ENCODE measurements at places on chromosomes 4 and X. TPM values are rescaled to one million over a fixed set of nuclear protein-coding genes. Genes with fewer than 3 reads are reported as not detected.
A peak's percentile ranks its signal among the peaks of the same experiment; 100 is the strongest.

DNA sequence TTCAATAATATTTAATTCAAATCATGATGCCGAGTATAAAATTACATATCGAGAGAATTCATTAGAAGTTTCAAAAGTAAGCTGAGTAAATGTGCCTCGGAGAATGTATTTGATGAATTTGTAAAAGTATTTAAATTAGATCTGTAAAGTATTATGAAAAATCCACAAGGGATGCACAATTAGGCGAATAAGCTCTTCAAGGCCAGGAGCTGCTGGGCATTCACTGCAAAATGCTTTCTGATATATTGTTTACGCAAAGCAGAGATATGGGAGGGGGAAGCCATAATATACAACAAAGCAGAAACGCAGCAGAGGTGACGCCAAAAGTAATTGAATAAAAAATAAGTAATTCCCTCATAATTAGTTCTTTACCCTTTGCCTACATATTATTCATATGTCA is 1121.5 kb upstream of the TENM3 start:
- no peak for DNase-seq
- no peaks in the 10 kb centered on the region for H3K27me3 ChIP-seq
- no peak overlapping the region for H3K4me3 ChIP-seq
- H3K27ac ChIP-seq, result no peak overlapping the region

DNA sequence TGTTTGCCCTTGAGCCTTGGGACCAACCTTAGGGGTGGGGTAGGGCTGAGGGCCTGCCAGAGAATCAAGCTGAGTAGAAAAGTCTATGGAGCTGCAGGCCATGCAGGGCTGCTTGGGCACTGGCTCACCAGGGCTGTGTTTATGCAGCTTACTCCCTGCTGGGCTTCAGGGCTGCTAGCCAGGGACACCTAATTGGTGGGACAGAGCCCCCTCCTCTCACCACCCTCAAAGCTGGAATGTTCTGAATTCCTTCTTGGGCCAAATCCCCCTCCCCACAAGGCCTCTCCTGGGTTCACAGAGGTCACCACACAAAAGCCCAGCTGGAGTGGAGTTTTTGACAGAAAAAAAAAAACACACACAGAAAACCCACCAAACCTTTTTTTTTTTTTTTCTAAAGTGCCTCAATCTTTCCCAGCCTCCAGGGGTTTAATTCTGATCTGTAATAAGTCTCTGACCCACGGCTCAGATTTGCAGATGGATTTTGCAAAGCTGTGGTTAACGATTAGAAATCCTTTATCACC is at the start of gene CLDN2:
Gene CLDN2, plus strand, starts transcription at position 471 of the 521 bp plus-strand sequence. CDS start 7,827 bp downstream, outside the sequence.
- no peaks in the 10 kb centered on the region for H3K4me1 ChIP-seq
- no peaks in the 10 kb centered on the region for H3K36me3 ChIP-seq
- no peaks in the 10 kb centered on the region for H3K27me3 ChIP-seq
- no peak for DNase-seq

The DRD5 gene
- total RNA-seq, result not detected

GRCh38 chr4:132707955-132708354 is 441.1 kb upstream of the PCDH10 start:
- H3K4me3 ChIP-seq, result no peak overlapping the region
- no peaks in the 10 kb centered on the region for H3K27me3 ChIP-seq
- no peak overlapping the region for H3K27ac ChIP-seq
- DNase-seq, result no peak

DNA sequence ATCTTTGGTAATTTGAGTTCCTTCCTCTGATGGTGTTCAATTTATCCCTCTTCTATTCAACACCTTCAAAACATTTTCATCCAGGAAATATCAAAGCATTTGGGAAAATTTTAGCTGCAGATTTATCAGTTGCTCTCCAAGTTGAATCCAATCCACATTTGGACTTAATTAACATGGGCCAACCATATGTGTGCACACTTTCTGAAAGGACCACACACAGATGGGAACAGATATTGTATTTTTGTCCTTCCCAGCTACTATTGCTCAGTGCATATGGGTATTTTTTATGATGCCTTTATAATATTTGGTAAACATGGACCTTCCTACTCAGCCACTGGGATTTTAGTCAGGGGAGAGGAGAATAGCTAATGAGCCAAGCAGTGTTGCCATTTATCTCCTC is 65.2 kb downstream of the GLRA2 start:
- no peaks in the 10 kb centered on the region for H3K4me1 ChIP-seq
- DNase-seq, result no peak
- H3K4me3 ChIP-seq, result no peak overlapping the region
- H3K36me3 ChIP-seq, result no peaks in the 10 kb centered on the region
- no peak overlapping the region for H3K27ac ChIP-seq

DNA sequence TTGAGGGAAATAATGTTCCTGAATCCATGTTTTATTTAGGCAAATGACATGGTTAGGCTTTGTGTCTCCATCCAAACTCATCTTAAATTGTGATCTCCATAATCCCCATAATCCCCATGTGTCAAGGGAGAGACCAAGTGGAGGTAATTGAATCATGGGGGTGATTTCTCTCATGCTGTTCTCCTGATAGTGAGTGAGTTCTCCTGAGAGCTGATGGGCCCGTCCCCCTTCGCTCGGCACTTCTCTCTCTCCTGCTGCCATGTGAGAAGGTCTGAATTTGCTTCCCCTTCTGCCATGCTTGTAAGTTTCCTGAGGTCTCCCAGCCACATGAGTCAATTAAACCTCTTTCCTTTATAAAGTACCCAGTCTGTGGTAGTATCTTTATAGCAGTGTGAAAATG is 563.0 kb upstream of the NR3C2 start:
- H3K27ac ChIP-seq, result no peak overlapping the region
- no peak overlapping the region for H3K4me3 ChIP-seq
- H3K27me3 ChIP-seq, result no peaks in the 10 kb centered on the region
- no peak for DNase-seq

The KLHL4 gene
- total RNA-seq, result 0.25 TPM

- peak overlapping the region; percentile 57 for H3K4me3 ChIP-seq
- no peaks in the 10 kb centered on the region for H3K27me3 ChIP-seq
- DNase-seq, result no peak
- no peak overlapping the region for H3K27ac ChIP-seq
- no peaks in the 10 kb centered on the region for H3K36me3 ChIP-seq
Measured at GRCh38 chr4:146176891-146177290, 1.4 kb downstream of the LSM6 start.

GRCh38 chrX:155052738-155053498 is 18.0 kb downstream of the CMC4 start:
- H3K27ac ChIP-seq, result no peak overlapping the region
- no peaks in the 10 kb centered on the region for H3K27me3 ChIP-seq
- H3K4me3 ChIP-seq, result no peak overlapping the region
- DNase-seq, result no peak

The TSPAN5 gene
- total RNA-seq, result 15.5 TPM

- no peak overlapping the region for H3K27ac ChIP-seq
- DNase-seq, result no peak
- H3K27me3 ChIP-seq, result no peaks in the 10 kb centered on the region
- H3K4me1 ChIP-seq, result peaks cover 13% of the 10 kb centered on the region
Measured at GRCh38 chrX:96704629-96705028, 20.0 kb downstream of the DIAPH2 start.

- no peak overlapping the region for H3K27ac ChIP-seq
- H3K4me1 ChIP-seq, result no peaks in the 10 kb centered on the region
- H3K27me3 ChIP-seq, result no peaks in the 10 kb centered on the region
- no peak for DNase-seq
Measured at GRCh38 chr4:112647785-112648184, 10.8 kb downstream of the LARP7 start.

The PAK3 gene
- total RNA-seq, result 2.9 TPM

GRCh38 chr4:182553653-182554052 is 310.5 kb downstream of the TENM3 start:
- no peaks in the 10 kb centered on the region for H3K36me3 ChIP-seq
- no peaks in the 10 kb centered on the region for H3K27me3 ChIP-seq
- peak overlapping the region; percentile 19 for H3K4me3 ChIP-seq
- peak overlapping the region; percentile 33 for H3K27ac ChIP-seq
- peaks cover 11% of the 10 kb centered on the region for H3K4me1 ChIP-seq

- H3K4me1 ChIP-seq, result peaks cover 51% of the 10 kb centered on the region
- H3K27ac ChIP-seq, result peak overlapping the region; percentile 98
- peak overlapping the region; percentile 85 for H3K4me3 ChIP-seq
- no peaks in the 10 kb centered on the region for H3K27me3 ChIP-seq
- no peak for DNase-seq
Measured at GRCh38 chr4:39698424-39699009, 581 bp downstream of the UBE2K start.

DNA sequence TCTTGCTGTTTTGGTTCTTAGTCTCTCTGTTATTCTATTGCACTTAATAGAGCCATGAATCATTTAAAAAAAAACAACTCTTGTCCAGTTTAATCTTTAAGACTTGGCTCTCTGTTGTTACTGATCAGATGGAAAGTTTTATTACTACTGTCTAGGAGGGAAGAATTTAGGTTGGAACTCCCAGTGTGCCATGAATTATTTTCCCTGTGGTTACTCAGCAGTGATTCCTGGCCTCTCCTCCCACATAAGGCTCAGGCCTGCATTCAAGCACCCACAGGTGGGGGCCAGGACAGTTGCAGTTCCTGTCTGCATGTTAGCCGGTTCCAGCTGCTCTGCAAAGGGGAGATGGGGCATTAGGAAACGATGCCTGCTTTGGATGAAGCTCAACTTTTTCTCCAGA is 29.8 kb upstream of the ESX1 start:
- H3K36me3 ChIP-seq, result no peaks in the 10 kb centered on the region
- H3K4me1 ChIP-seq, result no peaks in the 10 kb centered on the region
- H3K4me3 ChIP-seq, result no peak overlapping the region

GRCh38 chrX:100477958-100478357 is 67.9 kb upstream of the PCDH19 start:
- H3K36me3 ChIP-seq, result no peaks in the 10 kb centered on the region
- no peak overlapping the region for H3K4me3 ChIP-seq
- no peak overlapping the region for H3K27ac ChIP-seq
- DNase-seq, result no peak
- H3K27me3 ChIP-seq, result no peaks in the 10 kb centered on the region
- no peaks in the 10 kb centered on the region for H3K4me1 ChIP-seq

GRCh38 chr4:32112891-32113290 is 1392.7 kb downstream of the PCDH7 start:
- no peaks in the 10 kb centered on the region for H3K36me3 ChIP-seq
- no peak overlapping the region for H3K4me3 ChIP-seq
- no peak overlapping the region for H3K27ac ChIP-seq
- no peaks in the 10 kb centered on the region for H3K4me1 ChIP-seq
- H3K27me3 ChIP-seq, result no peaks in the 10 kb centered on the region

DNA sequence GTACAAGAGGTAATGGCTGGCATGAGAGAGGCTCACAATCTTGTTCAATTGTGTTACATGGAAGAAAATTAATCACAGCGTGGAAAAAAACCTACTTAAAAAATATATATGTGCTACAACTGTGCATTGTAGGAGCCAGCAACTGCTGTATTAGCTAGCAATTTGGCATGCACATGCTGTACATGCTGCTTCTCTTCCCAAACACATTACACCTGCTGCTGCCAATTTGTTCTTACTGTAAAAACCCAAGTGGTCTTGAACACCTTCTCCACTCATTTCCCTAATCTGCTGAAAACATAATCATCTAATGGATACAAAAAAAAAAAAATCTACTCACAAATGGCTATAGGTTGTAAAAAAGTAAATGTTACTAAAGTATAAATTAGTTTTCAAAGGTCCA is 264.2 kb downstream of the INPP4B start:
- no peaks in the 10 kb centered on the region for H3K36me3 ChIP-seq
- H3K27ac ChIP-seq, result no peak overlapping the region
- no peaks in the 10 kb centered on the region for H3K4me1 ChIP-seq
- DNase-seq, result no peak

Measured in vagina (tissue), 2 donors.